Thoracic aorta (tissue), 2 donors: ENCODE measurements at places on chromosomes 6 and 20.

GRCh38 chr6:148738946-148739821 lies 7.6 kb upstream of the UST start:
- no peak for DNase-seq

DNA sequence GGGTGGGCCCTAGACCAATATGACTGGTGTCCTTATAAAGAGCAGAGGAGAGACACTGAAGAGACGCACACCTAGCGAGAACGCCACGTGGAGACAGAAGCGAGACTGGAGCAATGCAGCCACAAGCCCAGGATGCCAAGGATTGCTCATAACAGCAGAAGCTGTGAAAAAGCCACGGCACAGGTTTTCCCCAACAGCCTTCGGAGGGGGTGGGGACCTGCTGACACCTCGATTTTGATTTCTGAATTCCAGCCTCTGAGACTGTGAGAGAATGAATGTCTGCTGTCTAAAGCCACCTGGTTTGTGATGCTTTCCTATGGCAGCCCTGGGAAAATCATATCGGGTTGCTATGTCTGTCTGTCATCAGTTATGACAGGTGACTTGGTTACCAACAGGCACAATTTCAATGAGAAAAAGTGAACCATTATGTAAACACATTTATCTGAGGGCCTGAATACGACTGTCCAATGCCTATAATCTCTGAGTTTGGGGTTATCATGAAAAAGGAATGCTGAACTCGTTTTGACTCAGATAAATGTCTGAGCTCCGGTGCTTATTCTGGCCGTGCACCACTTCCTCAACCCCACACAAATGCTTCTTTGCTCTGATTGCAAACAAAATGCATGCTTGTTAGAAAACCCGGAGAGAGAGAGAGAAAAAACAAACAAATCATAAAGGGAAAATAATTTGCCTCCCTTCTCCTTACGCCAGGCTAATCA lies 769.7 kb downstream of the PTPRT start:
- no peak for DNase-seq

- no peak for DNase-seq
These were observed 8.9 kb upstream of the TMEM14C start for GRCh38 chr6:10713962-10714361.

- no peak for DNase-seq
These were observed 35.9 kb downstream of the CDYL start for GRCh38 chr6:4812068-4812467.

- DNase-seq, result no peak
These were observed 61.7 kb downstream of the METTL24 start for GRCh38 chr6:110296241-110297025.

GRCh38 chr20:63819224-63819921 lies 11.7 kb downstream of the ZBTB46 start:
- DNase-seq, result no peak

GRCh38 chr6:125612345-125612846 lies 137.0 kb upstream of the HEY2 start:
- DNase-seq, result no peak

GRCh38 chr20:36320261-36320897 lies 14.2 kb downstream of the DLGAP4 start:
- no peak for DNase-seq

GRCh38 chr6:48147051-48147450 lies 36.1 kb upstream of the PTCHD4 start:
- no peak for DNase-seq

GRCh38 chr6:113734982-113735381 lies 122.2 kb upstream of the MARCKS start:
- DNase-seq, result no peak

DNA sequence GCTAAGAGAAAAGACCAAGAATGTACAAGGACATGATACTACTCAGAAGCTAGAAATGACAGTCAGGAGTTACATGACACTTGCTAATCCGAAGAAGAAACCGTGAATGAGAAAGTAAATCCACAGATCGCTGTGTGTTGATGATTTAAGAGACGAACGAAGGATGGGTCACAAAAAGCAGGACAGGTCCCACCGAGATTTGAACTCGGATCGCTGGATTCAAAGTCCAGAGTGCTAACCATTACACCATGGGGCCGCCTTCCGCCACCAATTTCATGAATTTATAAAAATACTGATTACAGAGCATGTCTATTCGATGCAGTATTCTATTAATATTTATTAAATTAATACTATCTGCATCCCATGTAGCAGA lies 54.0 kb upstream of the BTN3A2 start:
- DNase-seq, result no peak

DNA sequence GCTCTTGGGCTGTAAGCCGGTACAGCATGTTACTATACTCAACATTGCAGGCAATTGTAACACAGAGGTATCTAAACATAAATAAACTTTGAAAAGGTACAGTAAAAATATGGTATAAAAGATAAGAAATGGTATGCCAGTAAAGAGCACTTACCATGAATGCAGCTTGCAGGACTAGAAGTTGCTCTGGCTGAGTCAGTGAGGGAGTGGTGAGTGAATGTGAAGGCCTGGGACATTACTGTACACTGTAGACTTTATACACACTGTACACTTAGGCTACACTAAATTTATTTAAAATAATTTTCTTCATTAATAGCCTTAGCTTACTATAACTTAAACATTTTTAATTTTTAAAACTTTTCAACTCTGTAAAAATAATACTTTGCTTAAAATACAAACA lies 37.8 kb upstream of the ANKEF1 start:
- no peak for DNase-seq

GRCh38 chr20:15642676-15643075 lies 930.6 kb downstream of the KIF16B start:
- DNase-seq, result no peak

DNA sequence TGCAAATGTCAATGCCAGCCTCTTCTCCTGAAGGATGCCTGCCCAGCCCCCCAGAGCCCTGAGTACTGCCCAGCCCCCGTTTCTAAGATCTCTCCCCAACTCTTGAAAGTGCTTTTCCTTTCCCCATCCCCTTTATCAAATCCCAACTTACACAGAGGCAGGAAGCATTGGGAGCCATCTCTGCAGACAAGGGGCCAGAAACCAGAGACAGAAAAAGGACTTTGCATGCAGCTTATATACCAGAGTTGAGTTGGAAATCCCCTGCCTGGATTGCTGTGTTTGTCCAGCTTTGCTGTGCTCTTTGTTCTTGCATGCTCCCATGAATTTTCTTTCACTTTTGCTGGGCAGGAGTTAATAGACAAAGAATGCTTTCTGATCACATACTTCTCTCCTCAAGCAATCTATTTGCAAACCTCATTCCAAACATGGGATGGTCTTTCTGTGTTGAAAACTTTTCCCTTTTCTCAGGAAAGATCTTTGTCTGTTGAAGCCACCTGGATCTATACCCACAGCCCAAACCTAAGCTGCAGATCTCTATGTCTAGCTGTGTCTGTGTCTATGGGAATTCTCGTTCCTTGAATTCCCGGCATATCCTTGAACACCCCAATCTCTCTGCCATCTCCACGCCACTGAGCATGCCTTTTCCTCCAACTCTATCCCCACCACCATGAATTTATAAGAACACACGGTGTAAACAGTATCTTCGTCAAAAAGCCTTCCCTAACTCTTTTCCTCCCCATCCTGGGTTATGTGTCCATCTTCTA lies at the start of gene UBD:
Gene UBD, minus strand, starts transcription at position 209 of the 764 bp plus-strand sequence. Its CDS starts 31 bp downstream, at position 178.
- DNase-seq, result no peak

- no peak for DNase-seq
These were observed 194.4 kb upstream of the TAB2 start for GRCh38 chr6:149122850-149123821.

- DNase-seq, result no peak
These were observed 8.3 kb upstream of the KIF25 start for GRCh38 chr6:167988945-167989841.
